Thoracic aorta (tissue), 2 donors: ENCODE measurements at places on chromosomes 7 and 10.

DNA sequence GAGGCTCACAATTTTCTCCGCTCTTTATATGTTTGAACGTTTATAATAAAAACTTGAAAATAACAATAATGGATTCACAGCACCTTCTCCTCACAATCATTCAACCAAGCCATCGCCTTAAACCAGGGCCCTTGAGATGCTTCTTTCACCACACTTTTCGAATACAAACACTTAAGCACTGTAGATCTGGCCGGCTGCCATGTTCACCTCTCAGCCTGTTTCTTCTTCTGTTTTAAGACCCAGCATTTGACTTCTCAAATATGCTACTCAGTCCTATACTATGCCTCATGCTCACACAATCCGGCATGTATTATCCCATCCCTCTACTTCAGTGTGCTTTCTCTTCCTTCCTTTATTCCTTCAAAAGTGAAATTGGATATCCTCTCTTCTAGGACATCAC lies 280.6 kb downstream of the TFEC start:
- no peak for DNase-seq

DNA sequence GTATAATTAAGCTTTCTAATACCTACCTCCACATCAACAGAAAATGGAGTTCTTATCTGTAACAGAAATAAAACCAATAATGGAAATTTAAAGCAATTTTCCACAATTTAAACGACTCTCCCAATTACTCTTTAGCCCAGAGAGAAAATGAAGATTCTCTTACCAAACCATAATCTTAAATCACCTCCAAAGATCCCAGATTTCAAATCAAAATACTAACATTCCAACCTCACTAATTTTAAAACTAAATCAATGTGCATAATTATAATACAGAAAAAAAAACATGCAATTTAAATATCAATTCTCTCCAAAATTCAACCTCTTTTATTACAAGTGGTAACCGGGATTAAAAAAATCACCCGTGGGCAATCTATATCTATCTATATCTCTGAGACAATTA lies 1.5 kb downstream of the HERC4 start:
- no peak for DNase-seq

- no peak for DNase-seq
Measured at GRCh38 chr10:75400163-75400770, 1.3 kb downstream of the ZNF503 start.

GRCh38 chr7:143279186-143280098 lies 5.3 kb upstream of the TMEM139 start:
- no peak for DNase-seq

- no peak for DNase-seq
Measured at GRCh38 chr10:87716348-87716670, 56.6 kb downstream of the PAPSS2 start.
